Large intestine (tissue), 12 donors: ENCODE measurements at places on chromosomes 12 and 14. TPM values are rescaled to one million over a fixed set of nuclear protein-coding genes. Genes with fewer than 3 reads are reported as not detected.

DNA sequence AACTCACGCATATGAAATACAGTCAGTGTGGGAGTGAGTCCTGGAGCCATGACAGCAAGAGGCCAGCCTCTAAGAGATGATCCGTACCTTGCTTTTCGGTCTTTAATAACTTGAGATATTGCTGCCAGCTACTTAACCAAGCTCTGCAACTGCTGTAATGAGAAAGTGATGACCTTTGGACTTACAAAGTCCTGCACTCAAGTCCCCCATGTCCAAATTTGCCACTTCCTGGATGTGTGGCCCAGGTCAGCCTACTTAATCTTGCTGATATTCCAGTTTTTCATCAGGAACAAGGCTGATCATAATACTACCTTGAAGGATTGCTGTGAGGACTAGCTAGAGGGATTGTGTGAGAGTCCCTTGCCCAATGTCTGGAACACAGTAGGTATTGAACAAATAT lies 33.8 kb upstream of the DUSP6 start:
- H3K4me3 ChIP-seq, result no peak overlapping the region
- H3K4me1 ChIP-seq, result peaks cover 75% of the 10 kb centered on the region
- peak overlapping the region; percentile 76 for H3K27ac ChIP-seq
- peak; percentile 88 for DNase-seq

ESYT1 gene
- 42.7 TPM for polyA plus RNA-seq

- peaks cover 5% of the 10 kb centered on the region for H3K4me1 ChIP-seq
- no peaks in the 10 kb centered on the region for H3K27me3 ChIP-seq
- no peaks in the 10 kb centered on the region for H3K36me3 ChIP-seq
- H3K4me3 ChIP-seq, result no peak overlapping the region
- no peak for DNase-seq
Measured at GRCh38 chr12:89225401-89225800, 126.9 kb downstream of the DUSP6 start.

DNA sequence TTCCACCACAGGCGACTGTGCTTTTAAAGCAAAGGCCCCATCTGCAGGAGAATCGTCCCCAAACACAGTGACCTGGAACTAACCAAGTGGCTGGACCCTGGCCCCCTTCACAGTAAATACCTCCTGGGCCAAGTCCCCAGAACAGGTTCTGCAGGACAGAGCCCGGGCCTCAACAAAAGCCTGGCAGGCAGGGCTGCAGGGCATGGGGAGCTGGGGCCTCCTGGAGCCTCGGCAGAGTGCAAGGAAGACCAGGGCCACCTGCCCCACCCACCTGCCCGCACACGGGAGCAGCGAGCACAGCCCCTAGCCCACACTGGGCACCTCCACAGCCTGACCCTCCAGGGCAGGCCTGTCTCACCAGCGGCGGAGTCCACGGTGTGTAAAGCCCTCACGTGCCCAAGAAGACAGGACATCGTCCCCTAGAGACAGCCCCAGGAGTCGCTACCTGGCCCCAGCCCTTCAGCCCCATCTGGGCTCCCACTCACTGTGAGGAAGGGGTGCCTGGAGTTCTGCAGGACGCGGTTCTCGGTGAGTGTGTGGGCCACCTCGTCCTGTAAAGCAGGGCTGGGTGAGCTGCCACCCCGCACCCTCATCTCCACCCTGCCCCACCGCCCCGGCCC lies 21.0 kb downstream of the AKT1 start:
- no peak overlapping the region for H3K4me3 ChIP-seq
- H3K4me1 ChIP-seq, result no peaks in the 10 kb centered on the region
- H3K36me3 ChIP-seq, result peaks cover 78% of the 10 kb centered on the region

- DNase-seq, result peak; percentile 8
- no peaks in the 10 kb centered on the region for H3K36me3 ChIP-seq
- no peaks in the 10 kb centered on the region for H3K4me1 ChIP-seq
- H3K27ac ChIP-seq, result no peak overlapping the region
- H3K4me3 ChIP-seq, result no peak overlapping the region
Measured at GRCh38 chr12:130053651-130054069, 108.6 kb upstream of the FZD10 start.

DNA sequence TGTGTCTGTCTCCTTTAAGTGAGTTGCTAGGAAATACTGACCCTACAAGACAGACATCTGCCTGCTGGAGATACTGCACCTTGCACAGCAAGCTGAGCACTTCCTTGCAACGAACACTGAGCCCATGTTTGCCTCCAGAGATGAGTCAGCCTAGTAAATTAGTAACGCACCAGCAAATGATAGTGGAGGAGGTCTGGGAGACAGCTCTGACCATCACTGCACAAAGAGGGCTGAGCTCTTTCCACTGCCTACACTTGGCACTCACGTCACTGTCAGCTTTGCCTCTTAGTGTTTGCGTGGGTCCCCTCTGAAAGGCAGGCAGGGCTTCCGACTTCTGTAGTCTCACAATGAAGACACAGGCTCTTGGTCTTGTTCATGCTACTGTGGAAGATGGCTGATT lies 109.0 kb downstream of the APAF1 start:
- H3K27me3 ChIP-seq, result no peaks in the 10 kb centered on the region
- H3K4me3 ChIP-seq, result no peak overlapping the region
- no peaks in the 10 kb centered on the region for H3K4me1 ChIP-seq

NPC2 gene
- polyA plus RNA-seq, result 431 TPM

OVCH1 gene
- 0.28 TPM for polyA plus RNA-seq

ARG2 gene
- 4.0 TPM for polyA plus RNA-seq

DNA sequence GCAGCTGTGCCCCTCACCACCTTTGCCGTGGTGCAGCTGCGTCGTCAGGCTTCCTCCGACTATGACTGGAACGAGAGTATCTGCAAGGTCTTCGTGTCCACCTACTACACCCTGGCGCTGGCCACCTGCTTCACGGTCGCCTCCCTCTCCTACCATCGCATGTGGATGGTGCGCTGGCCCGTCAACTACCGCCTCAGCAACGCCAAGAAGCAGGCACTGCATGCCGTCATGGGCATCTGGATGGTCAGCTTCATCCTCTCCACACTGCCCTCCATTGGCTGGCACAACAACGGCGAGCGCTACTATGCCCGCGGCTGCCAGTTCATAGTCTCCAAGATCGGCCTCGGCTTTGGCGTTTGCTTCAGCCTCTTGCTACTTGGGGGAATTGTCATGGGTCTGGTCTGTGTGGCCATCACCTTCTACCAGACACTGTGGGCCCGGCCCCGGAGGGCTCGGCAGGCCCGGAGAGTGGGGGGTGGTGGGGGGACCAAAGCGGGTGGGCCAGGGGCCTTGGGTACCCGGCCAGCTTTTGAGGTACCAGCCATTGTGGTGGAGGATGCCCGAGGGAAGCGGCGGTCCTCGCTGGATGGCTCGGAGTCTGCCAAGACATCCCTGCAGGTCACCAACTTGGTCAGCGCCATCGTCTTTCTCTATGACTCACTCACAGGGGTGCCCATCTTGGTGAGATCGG lies 2.6 kb downstream of the GPR162 start:
- peaks cover 32% of the 10 kb centered on the region for H3K4me1 ChIP-seq
- H3K27me3 ChIP-seq, result peaks cover 25% of the 10 kb centered on the region
- no peaks in the 10 kb centered on the region for H3K36me3 ChIP-seq
- no peak overlapping the region for H3K27ac ChIP-seq

ATF1 gene
- polyA plus RNA-seq, result 35.3 TPM

BMP4 gene
- polyA plus RNA-seq, result 40.0 TPM

CHGA gene
- 708 TPM for polyA plus RNA-seq

GRCh38 chr14:90300611-90301047 lies 31.1 kb downstream of the NRDE2 start:
- no peaks in the 10 kb centered on the region for H3K27me3 ChIP-seq
- no peak for DNase-seq
- H3K27ac ChIP-seq, result no peak overlapping the region
- H3K36me3 ChIP-seq, result peaks cover 22% of the 10 kb centered on the region

GRCh38 chr14:91350813-91351511 lies 66.7 kb downstream of the CCDC88C start:
- H3K4me1 ChIP-seq, result peaks cover 36% of the 10 kb centered on the region
- H3K4me3 ChIP-seq, result no peak overlapping the region
- H3K27ac ChIP-seq, result peak overlapping the region; percentile 45
- H3K27me3 ChIP-seq, result no peaks in the 10 kb centered on the region
- H3K36me3 ChIP-seq, result no peaks in the 10 kb centered on the region

DNA sequence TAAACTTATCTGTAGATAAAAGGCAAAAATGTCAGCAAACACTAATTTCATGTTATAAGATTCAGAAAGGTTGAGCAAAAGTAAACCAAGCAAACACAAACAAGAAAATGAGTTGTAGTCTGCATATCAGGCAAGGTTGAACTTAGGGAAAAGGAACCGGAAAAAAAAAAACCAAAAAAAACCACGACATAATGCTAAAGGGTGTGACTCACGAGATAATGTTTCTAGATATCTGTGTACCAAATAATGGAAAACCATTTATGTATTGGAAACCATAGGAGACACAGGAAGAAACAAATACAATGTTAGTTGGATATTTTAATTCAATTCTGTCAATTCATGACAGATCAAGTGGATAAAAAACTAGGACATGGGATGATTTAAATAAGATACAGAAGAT lies 60.5 kb downstream of the GPATCH2L start:
- DNase-seq, result no peak
- no peaks in the 10 kb centered on the region for H3K4me1 ChIP-seq
- no peak overlapping the region for H3K4me3 ChIP-seq
- H3K36me3 ChIP-seq, result no peaks in the 10 kb centered on the region
- no peak overlapping the region for H3K27ac ChIP-seq

- no peak overlapping the region for H3K4me3 ChIP-seq
- no peak overlapping the region for H3K27ac ChIP-seq
- DNase-seq, result no peak
- no peaks in the 10 kb centered on the region for H3K27me3 ChIP-seq
- peaks cover 14% of the 10 kb centered on the region for H3K36me3 ChIP-seq
- H3K4me1 ChIP-seq, result no peaks in the 10 kb centered on the region
Measured at GRCh38 chr12:50786498-50787231, 22.8 kb downstream of the ATF1 start.

GRCh38 chr14:82999802-83000201 lies 1466.1 kb upstream of the SEL1L start:
- no peak overlapping the region for H3K27ac ChIP-seq
- no peak overlapping the region for H3K4me3 ChIP-seq
- no peaks in the 10 kb centered on the region for H3K36me3 ChIP-seq
- no peaks in the 10 kb centered on the region for H3K4me1 ChIP-seq
- H3K27me3 ChIP-seq, result no peaks in the 10 kb centered on the region
- no peak for DNase-seq

GRCh38 chr12:70059373-70059772 lies 183.9 kb upstream of the CNOT2 start:
- no peaks in the 10 kb centered on the region for H3K4me1 ChIP-seq
- H3K27me3 ChIP-seq, result no peaks in the 10 kb centered on the region
- H3K36me3 ChIP-seq, result no peaks in the 10 kb centered on the region
- H3K4me3 ChIP-seq, result no peak overlapping the region
- no peak overlapping the region for H3K27ac ChIP-seq
- DNase-seq, result no peak

- no peak for DNase-seq
- H3K36me3 ChIP-seq, result no peaks in the 10 kb centered on the region
- no peaks in the 10 kb centered on the region for H3K4me1 ChIP-seq
- no peak overlapping the region for H3K27ac ChIP-seq
- no peak overlapping the region for H3K4me3 ChIP-seq
Measured at GRCh38 chr14:93481758-93482157, 51.0 kb downstream of the UNC79 start.
